Left lung (tissue), 14 donors: ENCODE measurements at places on chromosomes 3 and 15. TPM values are rescaled to one million over a fixed set of nuclear protein-coding genes. Genes with fewer than 3 reads are reported as not detected.

The ACKR4 gene
- 2.5 TPM for polyA plus RNA-seq

The ISG20 gene
- polyA plus RNA-seq: 1.4 TPM

The FAM81A gene
- 2.5 TPM for polyA plus RNA-seq

The USP8 gene
- polyA plus RNA-seq: 60.1 TPM

The RGMA gene
- 15.5 TPM for polyA plus RNA-seq

The ABCC5 gene
- polyA plus RNA-seq: 64.0 TPM

The CYP11A1 gene
- 0.64 TPM for polyA plus RNA-seq

The SNX22 gene
- polyA plus RNA-seq: 1.8 TPM

The SAMD7 gene
- 0.06 TPM for polyA plus RNA-seq

The RPL4 gene
- 4,241 TPM for polyA plus RNA-seq

The ACTC1 gene
- polyA plus RNA-seq: 1.7 TPM

The SATB1 gene
- polyA plus RNA-seq: 52.4 TPM

- no peaks in the 10 kb centered on the region for H3K4me1 ChIP-seq
- H3K4me3 ChIP-seq: no peak overlapping the region
- H3K27me3 ChIP-seq: no peaks in the 10 kb centered on the region
- no peak overlapping the region for H3K27ac ChIP-seq
- H3K36me3 ChIP-seq: no peaks in the 10 kb centered on the region
- DNase-seq: no peak
Measured at GRCh38 chr3:78267235-78267634, 1227.3 kb downstream of the ROBO2 start.

- no peaks in the 10 kb centered on the region for H3K27me3 ChIP-seq
- DNase-seq: no peak
- H3K27ac ChIP-seq: no peak overlapping the region
- H3K36me3 ChIP-seq: no peaks in the 10 kb centered on the region
- H3K4me3 ChIP-seq: no peak overlapping the region
Measured at GRCh38 chr3:80806673-80807072, 954.8 kb downstream of the GBE1 start.

DNA sequence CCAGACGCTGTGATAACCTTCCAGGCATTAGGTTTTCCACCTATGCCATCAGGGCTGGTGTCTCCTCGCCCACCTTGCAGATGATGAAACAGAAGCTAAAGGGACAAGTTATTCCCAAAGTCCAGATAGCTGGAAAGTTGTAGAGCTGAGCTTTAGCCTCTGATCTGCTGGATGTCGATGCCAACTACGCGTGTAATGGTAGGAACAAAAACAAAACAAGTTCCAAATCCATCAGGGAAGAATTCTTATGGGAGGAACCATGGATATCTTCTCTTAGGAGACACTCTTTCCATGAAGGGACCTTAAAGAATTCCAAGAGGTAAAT, 28.1 kb upstream of the RHO start:
- DNase-seq: no peak
- H3K4me3 ChIP-seq: no peak overlapping the region
- H3K36me3 ChIP-seq: peaks cover 50% of the 10 kb centered on the region
- no peak overlapping the region for H3K27ac ChIP-seq

GRCh38 chr3:51860703-51861665, at the start of gene IQCF2:
Gene IQCF2, plus strand, starts transcription at chr3:51861615. Its CDS starts 52 bp downstream, at chr3:51861667.
- no peak within 1 kb of the TSS for H3K27ac ChIP-seq
- no peak within 1 kb of the TSS for H3K4me3 ChIP-seq

GRCh38 chr3:127425505-127426443, 137.9 kb upstream of the PRR20G start:
- H3K4me1 ChIP-seq: no peaks in the 10 kb centered on the region
- no peak for DNase-seq
- H3K27ac ChIP-seq: no peak overlapping the region
- no peak overlapping the region for H3K4me3 ChIP-seq

GRCh38 chr3:52149021-52149420, 5.2 kb downstream of the POC1A start:
- no peak overlapping the region for H3K4me3 ChIP-seq
- H3K4me1 ChIP-seq: peaks cover 5% of the 10 kb centered on the region
- H3K27ac ChIP-seq: no peak overlapping the region

GRCh38 chr15:86021281-86022264, 58.1 kb upstream of the AGBL1 start:
- DNase-seq: no peak
- H3K27me3 ChIP-seq: no peaks in the 10 kb centered on the region
- H3K4me3 ChIP-seq: no peak overlapping the region
- no peak overlapping the region for H3K27ac ChIP-seq
- H3K4me1 ChIP-seq: no peaks in the 10 kb centered on the region

DNA sequence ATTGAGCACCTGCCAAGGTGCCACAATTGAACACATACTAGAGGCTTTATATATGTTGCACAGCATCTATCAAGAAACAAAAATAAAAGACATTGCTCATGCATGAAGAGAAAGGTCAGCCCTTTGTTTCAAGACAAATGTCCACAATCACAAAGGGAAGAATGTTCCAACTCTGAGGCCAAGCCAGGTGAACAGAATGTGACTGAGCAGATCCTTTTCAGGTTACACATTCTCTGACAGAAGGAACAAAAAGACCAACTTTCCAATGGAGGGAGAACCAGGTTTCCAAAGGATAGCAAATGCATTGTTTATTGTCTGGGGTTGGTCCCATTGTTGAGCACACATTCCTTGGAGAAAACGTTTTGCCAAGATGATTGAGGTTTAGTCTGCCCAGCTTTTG, 50.2 kb upstream of the FAM174B start:
- no peak overlapping the region for H3K4me3 ChIP-seq
- no peak for DNase-seq
- no peak overlapping the region for H3K27ac ChIP-seq
- no peaks in the 10 kb centered on the region for H3K36me3 ChIP-seq
- no peaks in the 10 kb centered on the region for H3K4me1 ChIP-seq
- H3K27me3 ChIP-seq: no peaks in the 10 kb centered on the region

DNA sequence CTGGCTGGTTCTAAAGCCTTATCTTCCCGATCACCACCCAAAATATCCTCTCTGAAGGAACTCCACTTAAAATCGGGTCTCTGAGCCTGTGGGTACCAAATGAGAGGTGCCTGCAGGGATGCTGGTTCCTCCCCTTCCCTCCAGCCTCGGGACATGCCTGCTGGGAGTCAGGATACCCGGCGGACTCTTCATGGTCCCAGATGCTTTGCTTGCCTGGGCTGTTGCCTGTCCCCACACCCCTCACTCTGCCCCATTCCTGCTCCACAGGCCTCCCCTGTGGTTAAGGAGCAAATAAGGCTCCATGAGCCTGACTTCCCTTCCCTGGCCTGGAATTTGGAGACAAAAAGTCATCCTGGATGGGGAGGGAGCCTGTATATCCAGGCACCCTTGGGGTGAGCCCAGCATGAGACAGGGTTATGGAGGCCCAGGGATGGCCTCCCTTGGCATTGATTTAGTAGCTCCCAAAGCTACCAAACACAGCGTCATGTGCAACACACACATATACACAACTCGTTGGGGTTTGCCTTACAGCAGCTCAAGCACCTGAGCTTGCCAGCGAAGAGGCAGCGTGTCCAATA, 12.3 kb upstream of the CORO2B start:
- no peak overlapping the region for H3K4me3 ChIP-seq
- H3K36me3 ChIP-seq: no peaks in the 10 kb centered on the region
- H3K27me3 ChIP-seq: no peaks in the 10 kb centered on the region
- no peak overlapping the region for H3K27ac ChIP-seq

GRCh38 chr3:187804745-187805121, 59.5 kb upstream of the BCL6 start:
- H3K27me3 ChIP-seq: no peaks in the 10 kb centered on the region
- H3K4me1 ChIP-seq: peaks cover 4% of the 10 kb centered on the region
- H3K36me3 ChIP-seq: no peaks in the 10 kb centered on the region
- no peak overlapping the region for H3K4me3 ChIP-seq
- DNase-seq: no peak
- no peak overlapping the region for H3K27ac ChIP-seq

- H3K27me3 ChIP-seq: peaks cover 5% of the 10 kb centered on the region
- DNase-seq: no peak
- H3K27ac ChIP-seq: no peak overlapping the region
- no peaks in the 10 kb centered on the region for H3K4me1 ChIP-seq
- H3K36me3 ChIP-seq: no peaks in the 10 kb centered on the region
Measured at GRCh38 chr3:127363171-127363570, 75.3 kb upstream of the PRR20G start.

DNA sequence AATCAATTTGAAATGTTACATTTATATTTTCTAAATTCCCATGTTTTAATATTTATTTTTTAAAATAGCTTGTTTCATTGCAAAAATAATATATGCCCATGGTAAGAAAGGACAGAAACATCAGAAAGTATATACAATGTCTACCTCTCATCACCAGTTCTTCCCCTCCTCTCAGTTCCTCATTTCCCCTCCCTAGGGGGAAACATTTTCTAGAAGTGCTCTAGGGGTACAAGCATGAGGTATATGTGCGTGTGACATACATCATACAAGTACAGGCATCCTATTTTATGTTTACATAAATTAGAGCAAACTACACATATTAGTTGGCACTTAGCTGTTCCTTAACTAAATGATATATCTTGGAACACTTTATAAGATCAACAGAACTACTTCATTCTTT, 189.3 kb upstream of the VEPH1 start:
- no peaks in the 10 kb centered on the region for H3K27me3 ChIP-seq
- no peak overlapping the region for H3K27ac ChIP-seq
- no peaks in the 10 kb centered on the region for H3K4me1 ChIP-seq
- H3K36me3 ChIP-seq: no peaks in the 10 kb centered on the region
- no peak for DNase-seq

DNA sequence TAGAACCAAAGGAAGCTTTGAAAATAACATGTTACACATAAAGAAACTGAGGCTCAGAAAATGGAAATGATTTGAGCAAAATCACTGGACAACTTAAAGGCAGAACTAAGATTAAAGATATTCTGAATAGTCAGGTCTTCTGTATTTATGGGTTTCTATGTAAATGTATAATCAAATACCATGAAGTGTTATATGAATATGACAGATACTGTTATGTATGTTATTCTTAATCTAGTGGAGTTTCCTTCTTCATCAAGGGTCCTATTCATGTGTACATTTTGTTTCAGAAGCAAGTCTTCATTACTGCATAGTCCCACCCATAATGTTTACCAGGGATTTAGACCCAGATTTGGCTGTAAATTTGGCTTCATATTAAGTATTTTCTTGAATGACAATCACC, 470.9 kb upstream of the TPRG1 start:
- H3K4me1 ChIP-seq: peaks cover 27% of the 10 kb centered on the region
- no peak for DNase-seq
- no peaks in the 10 kb centered on the region for H3K36me3 ChIP-seq
- H3K27ac ChIP-seq: no peak overlapping the region
- H3K4me3 ChIP-seq: no peak overlapping the region

DNA sequence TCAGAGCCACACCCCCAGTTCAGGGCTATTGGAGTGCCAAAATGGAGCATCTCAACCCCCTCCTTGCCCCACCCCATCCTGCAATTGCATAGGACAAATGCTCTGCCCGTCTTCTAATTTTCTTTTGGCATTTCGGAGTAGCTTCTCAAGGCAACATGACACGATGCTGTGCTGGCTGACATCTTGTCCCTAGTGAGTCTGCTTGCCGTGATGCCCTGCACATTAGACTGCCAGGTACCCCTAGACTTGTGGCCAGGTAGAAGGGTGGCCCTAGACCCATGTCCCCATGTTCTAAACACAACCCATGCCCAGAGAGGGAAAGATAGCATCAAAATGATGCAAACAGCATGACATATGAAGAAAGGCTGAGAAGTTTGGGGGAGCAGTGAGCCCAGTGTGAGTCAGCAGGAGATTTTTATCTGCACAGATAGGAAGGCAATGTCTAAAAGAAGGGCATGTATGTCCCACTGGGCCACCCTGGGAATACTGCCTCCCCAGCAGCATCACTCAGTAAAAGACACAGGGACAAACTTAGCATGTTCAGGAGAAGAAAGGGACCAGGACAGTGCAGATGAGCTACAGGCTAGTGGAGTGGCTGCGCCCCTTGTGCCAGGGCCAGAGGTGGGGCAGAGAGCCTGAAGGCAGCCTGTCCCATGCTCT, 36.8 kb downstream of the CA12 start:
- no peak overlapping the region for H3K27ac ChIP-seq
- H3K36me3 ChIP-seq: no peaks in the 10 kb centered on the region
- DNase-seq: no peak
- no peaks in the 10 kb centered on the region for H3K27me3 ChIP-seq

DNA sequence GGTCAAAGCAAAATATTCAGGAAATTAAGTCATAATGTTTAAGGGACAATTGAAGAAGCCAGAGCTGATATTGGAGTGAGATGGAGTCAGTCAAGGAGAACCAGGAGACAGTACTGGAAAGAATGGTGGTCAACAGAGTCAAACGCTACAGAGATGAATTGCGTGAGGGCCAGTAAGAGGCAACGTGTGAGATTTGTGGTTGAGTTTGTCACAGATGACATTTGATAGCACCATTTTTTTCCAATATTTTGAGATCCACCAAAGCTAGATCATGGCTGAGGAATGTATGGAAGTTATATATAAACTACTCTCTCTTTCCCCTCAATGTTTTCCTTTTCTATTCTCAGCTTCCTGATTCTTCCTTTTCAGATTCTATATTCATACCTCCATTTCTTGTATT, 375.1 kb upstream of the ROBO2 start:
- no peak overlapping the region for H3K4me3 ChIP-seq
- no peaks in the 10 kb centered on the region for H3K4me1 ChIP-seq
- H3K27ac ChIP-seq: no peak overlapping the region
- H3K27me3 ChIP-seq: no peaks in the 10 kb centered on the region
- no peaks in the 10 kb centered on the region for H3K36me3 ChIP-seq

GRCh38 chr3:136979684-136980083, 21.9 kb downstream of the IL20RB start:
- DNase-seq: no peak
- no peaks in the 10 kb centered on the region for H3K4me1 ChIP-seq
- no peak overlapping the region for H3K4me3 ChIP-seq
- H3K36me3 ChIP-seq: no peaks in the 10 kb centered on the region
- no peaks in the 10 kb centered on the region for H3K27me3 ChIP-seq
- H3K27ac ChIP-seq: no peak overlapping the region

DNA sequence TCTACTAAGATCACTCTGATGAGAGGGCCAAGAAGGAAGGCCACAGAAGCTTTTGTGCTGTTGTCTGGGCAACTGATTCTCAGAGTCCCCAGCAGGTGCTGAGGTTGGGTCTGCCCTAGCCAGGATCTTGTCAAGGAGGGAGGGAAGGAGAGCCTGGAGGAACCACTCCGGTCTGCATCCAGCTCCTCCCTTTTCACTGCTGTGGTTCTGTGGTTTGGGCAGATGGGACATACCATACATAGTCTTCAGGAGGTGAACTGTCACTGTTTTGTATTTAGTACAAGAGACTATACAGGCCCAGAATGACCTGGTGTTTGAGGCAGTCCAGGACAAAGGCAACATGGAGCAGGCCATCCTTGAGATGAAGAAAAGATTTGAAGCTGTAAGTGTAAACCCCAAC, 21.9 kb downstream of the C3orf62 start:
- no peaks in the 10 kb centered on the region for H3K27me3 ChIP-seq
- no peaks in the 10 kb centered on the region for H3K36me3 ChIP-seq
- no peaks in the 10 kb centered on the region for H3K4me1 ChIP-seq
- H3K4me3 ChIP-seq: no peak overlapping the region
- no peak for DNase-seq

- H3K4me3 ChIP-seq: no peak overlapping the region
- no peaks in the 10 kb centered on the region for H3K36me3 ChIP-seq
- no peaks in the 10 kb centered on the region for H3K27me3 ChIP-seq
- H3K4me1 ChIP-seq: no peaks in the 10 kb centered on the region
- DNase-seq: no peak
Measured at GRCh38 chr15:60803059-60803458, 324.1 kb upstream of the ICE2 start.
